ENCODE measurements at places on chromosomes 1 and 21. TPM values are rescaled to one million over a fixed set of nuclear protein-coding genes. Genes with fewer than 3 reads are reported as not detected.

DNA sequence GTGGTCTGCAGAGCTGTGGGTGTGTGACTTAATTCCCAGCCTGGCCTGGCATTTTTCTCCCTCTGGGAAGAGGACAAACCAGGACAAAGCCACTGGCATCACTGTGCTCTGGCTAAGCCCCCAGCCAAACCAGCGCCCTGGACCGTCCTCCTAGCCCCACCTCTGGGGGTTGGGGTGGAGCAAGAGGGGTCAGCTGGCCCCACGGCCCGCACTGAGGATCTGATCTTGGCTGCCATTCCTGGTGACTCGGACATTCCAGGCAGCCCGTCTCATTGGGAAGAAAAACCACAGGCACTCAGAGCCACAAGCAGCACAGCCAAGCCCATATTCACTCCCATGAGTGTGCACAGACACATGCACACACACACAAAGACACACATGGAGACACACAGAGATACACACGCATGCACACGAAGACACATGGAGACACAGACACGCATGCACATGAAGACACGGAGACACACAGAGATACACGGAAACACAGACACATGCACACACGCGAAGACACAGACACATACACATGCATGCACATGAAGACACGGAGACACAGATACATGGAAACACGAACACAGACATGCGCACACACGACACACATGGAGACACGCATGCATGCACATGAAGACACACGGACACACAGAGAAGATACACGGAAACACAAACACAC is 2.3 kb upstream of the MXRA8 start:
- peak; percentile 71 for DNase-seq

S100PBP gene
- polyA plus RNA-seq: 10.7 TPM

RAB42 gene
- polyA plus RNA-seq: 10.3 TPM

DNA sequence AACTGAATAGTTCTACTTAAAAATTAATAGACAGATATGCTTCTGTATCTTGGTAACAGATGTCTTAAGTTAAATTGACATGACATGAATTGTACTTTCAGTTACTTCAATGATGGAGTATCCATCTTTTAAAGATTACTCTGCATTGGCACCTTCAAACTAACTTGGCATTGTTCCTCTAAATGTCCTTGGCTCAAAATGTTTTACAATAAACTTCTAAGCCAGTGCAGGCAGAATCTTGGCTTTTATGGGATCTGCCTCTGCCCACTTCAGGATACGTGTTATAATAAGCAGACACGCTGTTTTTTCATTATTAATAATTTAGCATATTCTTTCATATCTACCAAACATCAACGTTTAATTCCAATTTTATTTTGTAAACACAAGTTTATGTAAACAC is 873.4 kb upstream of the ADAMTS5 start:
- DNase-seq: no peak

RHCE gene
- 0.27 TPM for polyA plus RNA-seq
